ENCODE measurements at places on chromosomes 11 and 22.

DNA sequence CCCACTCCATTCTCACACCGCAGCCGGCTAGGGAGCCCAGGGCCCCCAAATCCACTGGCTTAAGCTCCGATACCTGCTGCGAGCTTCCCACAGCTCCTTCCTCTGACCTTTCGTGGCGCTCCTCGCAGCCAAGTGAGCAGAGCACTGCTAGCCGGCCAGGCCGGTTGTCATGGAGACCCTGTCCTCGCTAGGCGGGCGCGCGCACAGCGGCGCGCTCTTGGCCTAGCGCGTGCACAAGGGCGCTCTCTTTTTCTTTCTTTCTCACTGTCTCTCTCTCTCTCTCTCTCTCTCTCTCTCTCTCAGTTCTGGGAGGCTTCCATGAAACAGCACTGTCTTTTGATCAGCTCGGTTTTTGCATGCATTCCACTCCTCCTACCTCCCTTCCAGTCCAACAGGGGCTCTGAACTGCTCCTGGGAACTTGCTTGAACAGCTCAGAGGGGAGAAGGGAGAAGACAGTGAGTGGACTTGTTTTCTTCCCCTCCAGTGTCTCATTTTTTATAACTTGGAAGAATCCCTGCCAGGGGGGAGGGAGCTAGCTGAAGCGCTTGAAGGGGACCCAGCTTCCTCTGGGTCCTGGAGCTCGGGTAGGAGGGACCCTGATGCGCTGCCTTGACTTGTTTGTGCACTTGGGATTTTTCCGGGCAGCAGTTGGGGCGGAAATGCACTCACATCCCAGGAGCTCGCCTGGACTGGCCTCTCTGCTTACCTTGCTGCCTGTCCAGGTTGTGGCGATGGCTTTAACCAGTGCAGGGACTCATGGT is 100.3 kb upstream of the AKIP1 start:
- no peak for DNase-seq

GRCh38 chr22:17563936-17564391 is 666 bp downstream of the SLC25A18 start:
- DNase-seq: no peak

DNA sequence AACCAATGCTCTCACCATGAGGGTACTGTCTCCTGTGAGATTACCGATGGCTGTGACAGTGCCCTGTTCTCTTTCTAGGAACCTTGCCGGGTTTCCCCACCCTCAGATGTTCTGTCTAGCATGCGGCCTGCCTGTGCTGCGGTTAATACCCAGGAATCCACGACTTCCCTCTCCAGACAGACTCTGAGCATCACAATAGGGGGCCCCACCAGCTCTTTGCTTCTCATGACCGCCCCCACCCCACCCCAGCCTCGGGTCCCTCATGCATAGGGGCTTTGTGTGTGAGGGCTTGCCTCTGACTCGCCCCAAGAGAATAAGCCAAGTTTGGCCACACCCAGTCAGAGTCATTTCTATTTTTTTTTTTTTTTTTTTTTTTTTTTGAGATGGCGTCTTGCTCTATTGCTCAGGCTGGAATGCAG is 10.3 kb downstream of the PARVG start:
- DNase-seq: no peak

DNA sequence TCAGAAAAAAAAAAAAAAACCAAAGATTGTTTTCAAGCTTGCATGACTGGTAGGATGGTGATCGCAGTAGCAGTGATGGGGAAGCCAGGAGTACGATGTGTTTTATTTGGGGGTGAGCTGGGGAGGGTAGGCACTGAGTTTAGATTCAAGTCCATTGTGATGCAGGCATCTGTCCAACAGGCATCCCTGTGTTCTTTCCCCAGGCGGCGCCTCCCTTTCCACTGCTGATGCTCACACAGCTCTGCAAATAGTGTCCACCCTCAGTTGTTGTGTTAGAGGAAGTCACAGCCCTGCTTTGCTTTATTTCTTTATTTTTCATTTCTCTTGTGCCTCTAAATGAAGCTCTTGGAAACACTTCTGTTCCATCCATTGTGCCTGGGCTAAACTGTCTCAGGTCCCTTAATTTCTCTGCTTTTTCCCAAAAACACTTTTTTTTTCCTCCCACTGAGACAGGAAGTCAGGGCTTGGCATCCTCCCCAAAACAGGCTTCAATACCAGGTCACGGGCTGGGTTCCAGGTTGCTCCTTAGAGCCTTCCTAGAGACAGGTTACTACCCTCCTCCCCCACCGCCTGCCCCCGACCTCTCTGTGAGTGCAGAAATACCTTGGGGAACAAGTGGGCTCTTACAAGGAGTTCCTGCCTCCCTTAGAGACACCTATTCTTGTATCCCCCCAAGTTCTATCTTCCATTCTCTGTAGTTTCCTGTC is 38.6 kb upstream of the HSPA8 start:
- no peak for DNase-seq

- DNase-seq: no peak
These were observed 78.5 kb downstream of the CACNG2 start for GRCh38 chr22:36625102-36625501.
